Ascending aorta (tissue), 2 donors: ENCODE measurements at places on chromosomes 11 and 22.

DNA sequence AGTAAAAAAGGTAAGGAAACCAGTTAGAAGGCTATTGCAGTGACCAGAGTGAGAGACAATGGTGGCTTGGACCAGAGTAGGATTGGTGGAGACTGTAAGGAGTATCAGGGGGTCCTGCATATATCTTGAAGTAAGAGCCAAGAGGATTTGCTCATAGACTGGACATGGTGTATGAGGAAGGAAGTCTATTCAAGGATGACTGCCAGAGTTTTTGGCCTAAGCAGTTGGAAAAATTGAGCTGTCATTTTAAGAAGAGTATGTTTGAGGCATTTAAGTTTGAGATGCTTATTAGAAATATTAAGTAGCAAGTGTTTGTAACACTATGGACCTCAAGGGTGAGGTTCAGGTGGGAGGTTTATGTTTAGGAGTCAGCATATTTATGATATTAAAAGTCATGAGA, 596.6 kb downstream of the METTL15 start:
- no peaks in the 10 kb centered on the region for H3K4me1 ChIP-seq
- H3K27ac ChIP-seq = no peak overlapping the region
- H3K27me3 ChIP-seq = no peaks in the 10 kb centered on the region

DNA sequence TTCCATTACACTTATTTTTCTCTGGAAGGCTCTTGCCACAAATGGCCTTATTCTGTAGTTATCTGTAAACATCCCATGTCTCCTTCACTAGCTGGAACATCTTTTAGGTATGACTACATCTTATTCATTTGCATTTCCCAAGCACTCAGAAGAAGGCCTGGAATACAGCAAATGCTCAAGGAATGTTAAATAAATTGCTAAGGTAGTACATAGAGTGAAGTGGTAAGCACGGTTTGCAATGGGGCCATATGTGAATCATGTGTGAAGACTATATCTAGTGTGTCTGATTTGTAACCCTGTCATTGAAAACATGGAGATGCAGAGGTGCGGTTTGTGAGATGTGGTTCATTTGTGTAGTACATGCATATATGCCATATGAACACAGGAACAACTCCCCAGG, 33.5 kb downstream of the GDPD4 start:
- H3K27me3 ChIP-seq = no peaks in the 10 kb centered on the region
- H3K4me1 ChIP-seq = no peaks in the 10 kb centered on the region
- no peaks in the 10 kb centered on the region for H3K36me3 ChIP-seq

DNA sequence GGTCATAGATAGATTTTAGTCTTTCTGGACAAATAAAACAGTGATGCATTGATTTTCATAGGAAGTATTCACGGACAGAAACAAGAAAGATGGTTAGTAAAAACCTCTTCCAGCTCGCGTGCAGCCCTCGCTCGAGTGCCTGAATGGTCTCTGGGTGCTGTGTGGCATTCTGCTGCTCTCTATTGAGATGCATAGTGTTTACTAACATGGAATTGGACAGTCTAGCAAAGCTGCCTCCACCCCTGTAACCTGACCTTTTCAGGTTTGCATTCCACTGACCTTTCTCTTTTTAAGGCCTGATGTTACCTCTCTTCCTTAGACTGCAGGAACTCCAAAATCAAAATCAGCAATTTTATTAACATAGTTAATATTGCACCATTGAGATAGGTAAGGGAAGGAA, 643.4 kb downstream of the JRKL start:
- no peak for DNase-seq
- H3K27me3 ChIP-seq = no peaks in the 10 kb centered on the region
- H3K4me1 ChIP-seq = no peaks in the 10 kb centered on the region
- no peak overlapping the region for H3K4me3 ChIP-seq

DNA sequence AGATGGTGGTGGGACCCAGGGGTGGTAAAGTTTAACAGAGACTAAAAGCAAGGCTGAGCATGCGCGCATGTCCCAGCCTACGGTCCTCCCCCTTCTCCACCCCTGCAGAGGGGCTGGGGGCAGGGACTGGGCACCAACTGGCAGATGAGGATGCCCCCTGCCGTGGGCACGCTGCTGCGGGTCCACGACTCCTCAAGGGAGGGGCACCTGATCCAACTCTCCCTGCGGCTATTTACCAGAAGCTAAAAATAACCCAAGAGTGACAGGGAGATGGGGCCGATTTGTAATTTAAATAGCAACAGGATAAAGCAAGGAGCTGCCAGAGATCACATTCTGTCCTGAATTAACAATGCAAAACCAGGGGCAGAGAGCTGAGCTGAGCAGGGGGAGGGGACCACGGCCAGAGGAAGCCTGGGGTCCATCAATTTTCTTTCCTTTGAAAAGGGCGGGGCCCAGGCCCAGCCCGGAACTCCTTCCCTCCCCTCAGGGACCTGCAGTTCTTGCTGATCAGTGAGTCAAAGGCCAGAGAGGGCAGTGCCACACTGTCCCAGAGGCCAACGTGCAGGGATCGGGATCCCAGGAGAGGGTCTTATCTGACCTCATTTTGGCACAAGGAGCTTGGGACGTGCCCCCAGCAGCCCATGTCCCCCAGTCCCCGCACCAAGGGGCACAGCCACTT, 8.1 kb upstream of the DGKZ start:
- H3K27ac ChIP-seq = no peak overlapping the region
- H3K4me1 ChIP-seq = no peaks in the 10 kb centered on the region
- H3K27me3 ChIP-seq = no peaks in the 10 kb centered on the region
- H3K4me3 ChIP-seq = no peak overlapping the region
- no peak for DNase-seq

GRCh38 chr11:57971272-57972012, 52.2 kb upstream of the OR9Q1 start:
- no peaks in the 10 kb centered on the region for H3K27me3 ChIP-seq
- no peaks in the 10 kb centered on the region for H3K36me3 ChIP-seq
- no peak overlapping the region for H3K27ac ChIP-seq
- DNase-seq = no peak
- no peak overlapping the region for H3K4me3 ChIP-seq
- no peaks in the 10 kb centered on the region for H3K4me1 ChIP-seq

DNA sequence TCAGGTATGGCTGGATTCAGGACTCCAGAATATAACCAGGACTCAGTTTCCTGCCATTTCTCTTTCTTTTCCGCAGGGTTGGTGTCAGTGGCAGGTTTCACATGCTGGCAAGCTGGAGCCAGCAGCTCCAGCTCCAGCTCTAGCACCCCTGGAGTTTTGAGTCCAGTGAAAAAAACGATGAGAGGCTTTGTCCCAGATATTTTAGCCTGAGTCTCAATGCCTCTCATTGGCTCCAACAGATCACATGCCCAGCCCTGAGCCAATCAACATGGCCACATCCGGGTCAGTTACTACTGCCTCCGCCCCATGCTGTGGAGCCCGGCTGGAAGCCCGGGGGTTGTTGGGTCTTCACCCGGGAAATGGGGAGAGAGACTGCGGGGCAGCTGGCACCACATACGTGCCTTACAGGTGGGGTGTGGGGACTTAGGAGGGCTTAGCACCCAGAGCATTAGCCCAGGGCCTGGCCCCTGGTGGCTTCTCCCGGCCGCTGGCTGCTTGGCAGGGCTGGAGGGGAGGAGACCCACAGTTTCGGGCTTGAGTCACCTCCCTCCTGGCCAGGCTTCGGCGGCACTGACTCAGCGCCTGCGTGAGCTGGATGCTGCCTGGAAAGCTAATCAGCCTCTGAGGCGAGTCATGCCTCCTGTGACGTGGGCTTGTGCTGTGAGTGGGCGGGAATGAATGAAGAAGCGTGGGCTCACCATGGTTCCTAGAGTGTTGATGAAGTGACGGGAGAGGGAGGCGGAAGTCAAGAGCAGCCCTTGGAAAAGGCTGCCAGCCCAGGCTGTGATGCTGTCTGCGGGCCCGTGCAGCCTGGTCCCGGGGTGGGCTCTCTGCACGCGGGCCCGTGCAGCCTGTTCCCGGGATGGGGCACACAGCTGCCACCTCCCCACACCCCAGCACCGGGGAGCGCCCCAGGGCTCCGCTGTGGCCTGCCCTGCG, 15.3 kb upstream of the MRTFA start:
- peak overlapping the region; percentile 97 for H3K27ac ChIP-seq
- no peaks in the 10 kb centered on the region for H3K27me3 ChIP-seq
- peaks cover 5% of the 10 kb centered on the region for H3K4me1 ChIP-seq
- no peaks in the 10 kb centered on the region for H3K36me3 ChIP-seq
- peak overlapping the region; percentile 70 for H3K4me3 ChIP-seq
- peak; percentile 95 for DNase-seq

- no peak for DNase-seq
- H3K4me3 ChIP-seq = no peak overlapping the region
- no peaks in the 10 kb centered on the region for H3K27me3 ChIP-seq
- H3K4me1 ChIP-seq = peaks cover 7% of the 10 kb centered on the region
Observed at GRCh38 chr11:118439646-118440045, 3.4 kb downstream of the KMT2A start.

- H3K36me3 ChIP-seq = no peaks in the 10 kb centered on the region
- no peak overlapping the region for H3K27ac ChIP-seq
- no peak for DNase-seq
- H3K4me1 ChIP-seq = no peaks in the 10 kb centered on the region
Observed at GRCh38 chr22:35037089-35037488, 28.9 kb upstream of the ISX start.

DNA sequence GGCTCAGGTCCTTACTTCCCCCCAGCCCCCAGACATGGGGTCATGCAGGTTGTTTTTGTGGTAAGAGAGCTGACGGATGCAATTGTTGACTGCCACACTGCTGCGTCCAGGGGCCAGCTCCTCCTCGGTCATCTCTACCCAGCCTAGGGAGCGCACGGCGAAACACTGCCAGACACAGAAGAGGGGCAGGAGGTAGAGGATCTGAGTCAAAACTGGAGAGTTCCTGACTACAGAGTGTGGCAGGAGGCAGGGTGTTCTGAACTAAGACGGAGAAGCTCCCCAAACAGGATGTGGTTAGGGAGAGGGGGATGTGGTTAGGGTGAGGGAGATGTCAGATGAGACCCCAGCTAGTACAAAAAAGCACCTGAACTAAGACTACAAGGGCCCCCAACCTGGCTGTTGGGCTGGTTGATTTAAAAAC, 12.3 kb downstream of the SMPD1 start:
- no peak overlapping the region for H3K4me3 ChIP-seq
- no peak overlapping the region for H3K27ac ChIP-seq
- DNase-seq = no peak
- H3K36me3 ChIP-seq = peaks cover 54% of the 10 kb centered on the region
- H3K4me1 ChIP-seq = no peaks in the 10 kb centered on the region

- no peaks in the 10 kb centered on the region for H3K36me3 ChIP-seq
- no peak overlapping the region for H3K4me3 ChIP-seq
- H3K27me3 ChIP-seq = no peaks in the 10 kb centered on the region
- no peaks in the 10 kb centered on the region for H3K4me1 ChIP-seq
- no peak overlapping the region for H3K27ac ChIP-seq
Observed at GRCh38 chr11:59865031-59865430, 1.3 kb downstream of the TCN1 start.

- no peak overlapping the region for H3K27ac ChIP-seq
- H3K4me3 ChIP-seq = no peak overlapping the region
- H3K4me1 ChIP-seq = no peaks in the 10 kb centered on the region
- H3K27me3 ChIP-seq = no peaks in the 10 kb centered on the region
Observed at GRCh38 chr11:57903441-57904123, 120.1 kb upstream of the OR9Q1 start.

DNA sequence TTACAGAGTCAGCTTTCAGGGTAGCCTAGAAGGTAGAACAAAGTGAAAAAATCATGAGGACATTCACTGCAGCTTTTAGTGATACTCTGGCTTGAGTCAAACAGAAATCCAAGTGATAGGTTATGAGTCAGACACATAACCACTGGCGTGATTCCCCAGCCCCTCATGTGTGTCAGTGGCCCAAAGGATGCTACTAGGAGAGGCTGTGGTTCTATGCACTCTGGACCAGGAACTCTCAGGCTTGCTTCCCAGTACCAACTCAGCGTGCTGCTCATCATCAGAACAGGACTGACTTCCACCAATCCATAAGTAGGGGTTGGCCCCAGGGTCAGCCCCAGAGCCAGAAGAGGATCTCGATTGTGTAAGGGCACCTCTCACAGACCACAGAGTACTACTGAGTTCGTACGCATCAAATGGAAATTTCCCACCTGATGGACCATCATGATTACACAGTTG, 116.8 kb downstream of the MED15 start:
- no peaks in the 10 kb centered on the region for H3K4me1 ChIP-seq
- H3K27me3 ChIP-seq = no peaks in the 10 kb centered on the region
- H3K27ac ChIP-seq = no peak overlapping the region

GRCh38 chr11:110185599-110185998, 92.4 kb downstream of the ZC3H12C start:
- no peaks in the 10 kb centered on the region for H3K36me3 ChIP-seq
- H3K4me3 ChIP-seq = no peak overlapping the region
- H3K27me3 ChIP-seq = no peaks in the 10 kb centered on the region
- no peaks in the 10 kb centered on the region for H3K4me1 ChIP-seq

DNA sequence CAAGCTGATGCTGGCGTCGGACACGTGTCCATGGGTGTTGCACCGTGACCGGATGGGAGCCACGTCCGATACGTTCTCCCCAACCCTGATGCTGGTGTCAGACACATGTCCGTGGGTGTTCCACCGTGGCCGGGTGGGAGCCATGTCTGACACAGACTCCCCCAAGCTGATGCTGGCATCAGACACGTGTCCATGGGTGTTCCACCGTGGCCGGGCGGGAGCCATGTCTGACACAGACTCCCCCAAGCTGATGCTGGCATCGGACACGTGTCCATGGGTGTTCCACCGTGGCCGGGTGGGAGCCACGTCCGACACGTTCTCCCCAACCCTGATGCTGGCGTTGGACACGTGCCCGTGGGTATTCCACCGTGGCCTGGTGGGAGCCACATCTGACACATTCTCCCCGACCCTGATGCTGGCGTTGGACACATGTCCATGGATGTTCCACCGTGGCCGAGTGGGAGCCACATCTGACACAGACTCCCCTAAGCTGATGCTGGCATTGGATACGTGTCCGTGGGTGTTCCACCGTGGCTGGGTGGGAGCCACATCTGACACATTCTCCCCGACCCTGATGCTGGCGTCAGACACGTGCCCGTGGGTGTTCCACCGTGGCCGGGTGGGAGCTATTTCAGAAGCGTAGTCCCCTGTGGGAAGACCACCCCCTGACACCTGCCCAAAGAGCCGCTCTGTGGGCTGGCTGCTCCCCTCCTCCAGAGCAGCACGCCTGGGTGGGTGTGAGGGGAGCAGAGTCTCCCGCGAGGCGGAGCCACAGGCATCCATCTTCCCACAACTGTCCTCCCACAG, 20.0 kb downstream of the SELENOO start:
- H3K36me3 ChIP-seq = peaks cover 94% of the 10 kb centered on the region
- H3K27me3 ChIP-seq = no peaks in the 10 kb centered on the region
- H3K4me1 ChIP-seq = no peaks in the 10 kb centered on the region
- DNase-seq = no peak
- no peak overlapping the region for H3K4me3 ChIP-seq

- H3K36me3 ChIP-seq = no peaks in the 10 kb centered on the region
- no peaks in the 10 kb centered on the region for H3K27me3 ChIP-seq
- peak within 1 kb of the TSS; percentile 5 for H3K4me3 ChIP-seq
- H3K27ac ChIP-seq = no peak within 1 kb of the TSS
Observed at GRCh38 chr22:30079952-30080533, at the start of gene HORMAD2. Gene HORMAD2, plus strand, starts transcription at chr22:30080464. Its CDS starts 13,489 bp downstream, at chr22:30093953.

DNA sequence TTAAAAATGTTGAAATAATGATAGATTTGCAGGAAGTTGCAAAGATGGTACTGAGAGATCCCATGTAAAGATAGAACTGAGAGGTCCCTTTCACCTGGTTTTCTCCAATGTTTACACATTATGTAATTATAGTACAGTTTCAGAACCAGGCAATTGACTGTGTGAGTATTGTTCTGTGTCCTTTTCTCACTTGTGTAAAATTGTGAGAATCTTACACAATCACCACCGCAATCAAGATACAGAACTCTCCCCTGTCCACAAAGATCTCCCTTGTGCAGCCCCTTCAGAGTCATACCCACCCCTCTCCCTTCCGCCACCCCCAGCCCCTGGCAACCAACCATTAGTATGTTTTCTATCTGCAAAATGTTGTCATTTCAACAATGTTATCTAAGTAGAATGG, 119.8 kb upstream of the NAV2 start:
- H3K4me3 ChIP-seq = no peak overlapping the region
- H3K27me3 ChIP-seq = no peaks in the 10 kb centered on the region
- H3K27ac ChIP-seq = peak overlapping the region; percentile 80
- DNase-seq = no peak
- peaks cover 34% of the 10 kb centered on the region for H3K4me1 ChIP-seq
